ENCODE measurements at places on chromosomes 4 and X.

- no peak for DNase-seq
Measured at GRCh38 chr4:83780053-83780733, 244.3 kb downstream of the GPAT3 start.

DNA sequence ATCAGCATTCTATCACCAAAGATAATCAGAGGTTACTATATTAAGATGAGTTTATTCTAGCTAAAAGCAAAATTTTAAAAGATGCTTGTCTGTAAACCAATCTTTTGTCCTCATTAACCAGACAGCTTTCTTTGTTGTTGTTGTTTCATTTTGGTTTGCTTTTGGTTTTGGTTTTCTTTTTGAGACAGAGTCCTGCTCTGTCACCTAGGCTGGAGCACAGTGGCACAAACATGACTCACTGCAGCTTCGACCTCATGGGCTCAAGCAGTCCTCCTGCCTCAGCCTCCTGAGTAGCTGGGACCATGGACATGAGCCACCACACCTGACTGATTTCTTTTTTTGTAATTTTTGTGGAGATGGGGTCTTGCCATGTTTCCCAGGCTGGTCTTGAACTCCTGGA is 102.9 kb downstream of the COX18 start:
- DNase-seq: no peak

- no peak for DNase-seq
Measured at GRCh38 chr4:80610845-80611677, 275.5 kb downstream of the CFAP299 start.

- DNase-seq: no peak
Measured at GRCh38 chr4:23373261-23373660, 516.6 kb downstream of the PPARGC1A start.

DNA sequence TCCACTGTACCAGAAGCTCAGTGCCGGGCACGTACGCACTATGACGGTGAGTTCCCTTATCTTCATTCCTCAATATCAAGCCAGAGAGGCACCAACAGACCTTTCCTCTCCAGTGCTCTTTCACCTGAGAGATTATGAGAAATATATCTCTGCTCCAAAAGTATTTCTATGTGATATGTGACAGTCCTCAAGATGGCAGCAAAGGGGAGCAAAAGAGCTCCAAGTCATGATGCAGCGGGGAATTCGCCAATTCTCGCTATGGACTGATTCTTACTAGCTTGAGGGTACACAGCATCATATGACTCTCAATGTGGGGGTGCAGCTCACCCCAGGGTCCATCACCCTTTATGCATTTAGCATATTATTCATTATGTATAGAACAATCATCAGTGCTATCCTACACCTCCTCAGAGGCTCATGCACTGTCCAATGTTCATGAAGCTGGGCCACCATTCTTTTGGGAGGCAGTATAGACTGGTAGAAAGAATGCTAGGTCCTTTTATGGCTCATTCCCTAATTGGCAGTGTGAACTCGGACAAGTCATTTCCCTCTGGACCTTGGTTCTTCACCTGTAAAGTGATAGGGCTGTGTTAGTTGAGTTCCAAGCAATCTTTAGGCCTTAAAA is 12.8 kb upstream of the IQSEC2 start:
- no peak for DNase-seq
